ENCODE measurements at places on chromosomes 5 and 9. TPM values are rescaled to one million over a fixed set of nuclear protein-coding genes. Genes with fewer than 3 reads are reported as not detected.

- H3K36me3 ChIP-seq: no peaks in the 10 kb centered on the region
- H3K4me1 ChIP-seq: no peaks in the 10 kb centered on the region
- no peaks in the 10 kb centered on the region for H3K27me3 ChIP-seq
Measured at GRCh38 chr9:134626571-134627416, 14.8 kb upstream of the COL5A1 start.

DNA sequence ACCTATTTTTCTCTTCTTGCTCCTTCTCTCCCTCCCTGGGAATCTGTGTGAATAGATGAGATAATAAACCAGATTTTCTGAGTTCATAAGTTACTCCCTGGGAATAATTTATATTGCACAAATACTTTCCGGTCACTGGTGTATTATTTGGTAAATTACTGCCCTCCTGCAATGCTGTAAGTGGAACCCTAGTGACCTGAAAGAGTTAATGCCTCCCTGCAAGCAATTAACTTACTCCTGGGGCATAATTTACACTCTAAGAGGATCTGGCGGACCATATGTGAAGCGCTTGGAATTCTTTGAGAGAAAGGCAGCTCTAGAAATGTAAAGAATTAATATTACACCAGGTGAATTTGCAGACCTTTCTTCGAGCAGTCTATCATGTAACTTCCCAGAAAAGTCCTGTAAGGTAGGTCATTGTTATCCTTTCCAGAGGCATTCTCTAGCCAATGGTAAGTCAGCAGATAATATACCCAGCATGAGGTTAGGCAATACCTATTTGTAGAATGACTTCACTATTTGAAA is 7.0 kb upstream of the GDNF start:
- H3K27ac ChIP-seq: no peak overlapping the region
- H3K4me1 ChIP-seq: peaks cover 11% of the 10 kb centered on the region
- no peak for DNase-seq
- H3K27me3 ChIP-seq: no peaks in the 10 kb centered on the region
- H3K4me3 ChIP-seq: no peak overlapping the region

GRCh38 chr5:91301106-91301846 is 81.8 kb downstream of the ARRDC3 start:
- no peaks in the 10 kb centered on the region for H3K36me3 ChIP-seq
- H3K27me3 ChIP-seq: no peaks in the 10 kb centered on the region
- no peak overlapping the region for H3K27ac ChIP-seq
- no peaks in the 10 kb centered on the region for H3K4me1 ChIP-seq

GRCh38 chr5:159156426-159157238 is 52.7 kb downstream of the RNF145 start:
- no peaks in the 10 kb centered on the region for H3K4me1 ChIP-seq
- DNase-seq: no peak
- H3K27ac ChIP-seq: no peak overlapping the region
- H3K27me3 ChIP-seq: no peaks in the 10 kb centered on the region
- peaks cover 16% of the 10 kb centered on the region for H3K36me3 ChIP-seq
- no peak overlapping the region for H3K4me3 ChIP-seq

DNA sequence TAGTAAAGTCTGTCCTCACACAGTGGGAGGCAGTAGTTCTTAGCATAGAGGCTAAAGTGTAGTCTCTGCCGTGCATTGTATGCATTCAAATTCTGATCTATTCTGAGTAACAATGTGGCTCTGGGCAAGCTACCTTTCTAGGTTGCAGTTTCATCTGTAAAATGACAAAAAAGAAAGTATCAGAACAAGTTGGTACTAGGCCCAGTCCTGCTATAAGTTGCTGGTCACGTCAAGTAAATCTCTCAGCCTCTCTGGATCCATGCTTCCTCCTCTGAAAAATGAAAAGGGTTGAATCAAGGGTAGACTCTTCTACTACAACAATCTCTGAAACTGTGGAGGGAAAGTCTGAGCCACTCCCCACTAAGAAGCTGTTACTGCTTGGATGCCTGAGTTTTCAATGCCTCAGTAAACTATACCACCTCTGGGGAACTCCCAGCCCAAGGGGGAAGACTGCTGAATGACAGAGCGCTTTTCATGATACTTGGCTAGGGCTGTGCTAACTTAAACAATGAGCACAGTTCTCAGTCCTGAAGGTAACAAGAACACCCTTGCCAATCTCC is 34.5 kb upstream of the SPARC start:
- H3K27me3 ChIP-seq: no peaks in the 10 kb centered on the region
- no peak overlapping the region for H3K27ac ChIP-seq
- no peak for DNase-seq
- H3K36me3 ChIP-seq: no peaks in the 10 kb centered on the region

DNA sequence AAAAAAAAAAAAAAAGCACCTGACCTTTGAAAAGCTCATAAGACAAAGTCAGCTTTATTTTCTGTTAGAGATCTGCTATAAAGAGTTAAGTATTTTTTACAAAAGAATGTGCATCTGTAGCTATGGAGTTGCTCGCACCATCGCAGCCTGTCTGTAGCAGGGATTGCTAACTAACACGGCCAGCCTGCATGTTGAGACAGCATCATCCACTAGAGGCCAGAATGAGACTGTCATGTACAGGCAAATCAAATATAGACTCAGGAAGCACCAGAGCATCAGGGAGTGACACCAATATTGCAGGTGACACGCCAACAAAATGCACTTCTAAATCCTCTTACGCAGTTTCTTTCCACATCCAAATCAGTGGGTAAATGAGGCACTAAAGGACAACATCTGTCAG is 136.3 kb upstream of the RASEF start:
- peak; percentile 35 for DNase-seq
- no peaks in the 10 kb centered on the region for H3K27me3 ChIP-seq
- no peaks in the 10 kb centered on the region for H3K36me3 ChIP-seq
- no peaks in the 10 kb centered on the region for H3K4me1 ChIP-seq

The PCDHA2 gene
- total RNA-seq: 0.20 TPM

The C7 gene
- 0.52 TPM for total RNA-seq

The SH3TC2 gene
- total RNA-seq: not detected

All from H9 (cell line).